AG20443 (cell line): ENCODE measurements at places on chromosomes 11 and 22.

GRCh38 chr11:2314136-2314524 lies 12.3 kb downstream of the TSPAN32 start:
- DNase-seq, result no peak

- no peak for DNase-seq
Measured at GRCh38 chr22:29302681-29303465, 3.6 kb upstream of the GAS2L1 start.

- no peak for DNase-seq
Measured at GRCh38 chr11:94834911-94835593, 66.9 kb downstream of the AMOTL1 start.

DNA sequence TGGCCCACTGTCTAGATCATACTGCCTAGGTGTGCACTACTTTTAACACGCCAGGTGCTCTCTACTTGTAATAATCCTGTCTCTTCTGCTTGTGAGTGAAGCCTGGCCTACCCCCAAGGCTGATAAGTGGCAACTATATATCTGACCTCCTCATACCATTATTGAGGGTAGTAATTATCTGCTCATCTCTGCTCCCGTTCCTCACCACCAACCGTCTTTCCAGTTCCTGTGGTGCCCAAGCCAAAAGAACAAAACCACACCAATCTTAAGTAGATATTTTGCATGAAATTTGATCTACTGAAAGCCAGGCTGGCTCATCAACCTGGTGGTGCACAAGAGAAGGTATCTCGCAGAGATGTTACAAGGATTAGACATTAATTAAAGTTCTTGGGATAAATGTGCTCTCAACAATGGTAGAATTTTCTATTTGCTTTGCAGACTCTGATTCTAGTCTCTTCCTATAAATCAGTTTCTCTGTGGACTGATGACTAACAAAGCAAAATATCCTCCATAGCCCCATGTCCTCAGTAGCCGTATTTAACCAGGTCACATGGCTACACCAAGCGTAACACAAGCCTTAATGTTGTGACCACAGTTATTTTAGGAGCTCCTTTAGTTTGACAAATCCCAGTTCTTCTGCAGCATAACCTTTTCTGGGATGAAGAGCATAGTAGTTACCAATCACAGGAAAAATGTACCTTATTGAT lies 267.2 kb downstream of the NTM start:
- DNase-seq, result peak; percentile 60

DNA sequence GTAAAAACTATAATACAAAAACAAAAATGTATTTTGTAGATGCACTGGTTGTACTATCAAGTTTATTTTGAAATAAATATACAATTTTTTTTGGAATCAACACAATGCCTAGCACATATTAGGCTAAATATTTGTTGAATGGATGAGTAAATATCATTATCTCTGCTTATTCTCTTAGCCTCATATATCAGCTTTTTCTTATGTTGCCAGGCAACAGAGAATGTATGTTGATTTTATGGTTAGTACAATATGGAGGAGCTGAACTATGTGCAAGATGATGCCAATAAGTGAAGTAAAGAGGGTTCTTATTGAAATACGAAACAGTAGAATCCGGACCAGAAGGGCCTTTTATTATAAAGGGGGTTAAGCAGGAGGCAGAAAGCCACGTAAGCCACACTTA lies 94.9 kb downstream of the FAR1 start:
- DNase-seq, result no peak

DNA sequence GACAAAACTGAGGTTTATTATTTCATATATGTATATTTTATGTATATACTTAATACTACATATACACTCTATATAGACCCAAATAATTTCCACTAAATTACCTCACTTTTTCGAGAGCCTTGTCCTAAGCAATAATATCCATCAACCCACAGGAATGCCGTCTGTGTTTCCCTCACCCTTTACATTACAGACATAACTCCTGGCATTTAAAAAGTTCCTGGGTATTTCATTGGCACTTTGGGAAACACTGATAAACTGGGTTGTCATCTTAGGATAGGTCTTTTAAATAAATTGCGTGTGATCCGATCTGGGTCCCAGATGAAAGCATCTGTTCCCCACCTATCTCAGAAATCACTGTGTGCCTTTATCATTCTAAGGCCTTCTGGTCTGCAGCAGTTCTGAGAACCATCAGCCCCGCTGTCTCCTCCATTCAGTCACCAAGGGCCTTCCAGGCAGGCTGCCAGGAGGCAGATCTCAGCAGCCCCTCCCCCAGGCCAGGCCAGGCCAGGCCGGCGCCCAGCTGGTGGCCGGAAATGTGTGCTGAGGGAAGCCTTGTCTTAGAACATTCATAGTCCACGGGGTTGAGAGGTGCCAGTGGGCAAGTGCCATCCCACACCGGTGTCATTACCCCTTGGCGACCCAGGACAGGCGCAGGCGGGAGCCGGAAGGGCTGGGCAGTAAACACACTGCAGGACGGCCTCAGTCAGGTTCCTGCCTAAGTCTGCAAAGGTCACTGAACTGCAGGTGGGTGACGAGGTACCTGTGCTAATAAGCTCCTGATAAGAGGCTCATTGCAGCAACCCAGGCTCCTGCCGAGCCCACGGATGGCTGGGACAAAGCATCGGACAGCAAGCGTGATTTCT lies 3.3 kb downstream of the FGF19 start:
- DNase-seq, result peak; percentile 53

DNA sequence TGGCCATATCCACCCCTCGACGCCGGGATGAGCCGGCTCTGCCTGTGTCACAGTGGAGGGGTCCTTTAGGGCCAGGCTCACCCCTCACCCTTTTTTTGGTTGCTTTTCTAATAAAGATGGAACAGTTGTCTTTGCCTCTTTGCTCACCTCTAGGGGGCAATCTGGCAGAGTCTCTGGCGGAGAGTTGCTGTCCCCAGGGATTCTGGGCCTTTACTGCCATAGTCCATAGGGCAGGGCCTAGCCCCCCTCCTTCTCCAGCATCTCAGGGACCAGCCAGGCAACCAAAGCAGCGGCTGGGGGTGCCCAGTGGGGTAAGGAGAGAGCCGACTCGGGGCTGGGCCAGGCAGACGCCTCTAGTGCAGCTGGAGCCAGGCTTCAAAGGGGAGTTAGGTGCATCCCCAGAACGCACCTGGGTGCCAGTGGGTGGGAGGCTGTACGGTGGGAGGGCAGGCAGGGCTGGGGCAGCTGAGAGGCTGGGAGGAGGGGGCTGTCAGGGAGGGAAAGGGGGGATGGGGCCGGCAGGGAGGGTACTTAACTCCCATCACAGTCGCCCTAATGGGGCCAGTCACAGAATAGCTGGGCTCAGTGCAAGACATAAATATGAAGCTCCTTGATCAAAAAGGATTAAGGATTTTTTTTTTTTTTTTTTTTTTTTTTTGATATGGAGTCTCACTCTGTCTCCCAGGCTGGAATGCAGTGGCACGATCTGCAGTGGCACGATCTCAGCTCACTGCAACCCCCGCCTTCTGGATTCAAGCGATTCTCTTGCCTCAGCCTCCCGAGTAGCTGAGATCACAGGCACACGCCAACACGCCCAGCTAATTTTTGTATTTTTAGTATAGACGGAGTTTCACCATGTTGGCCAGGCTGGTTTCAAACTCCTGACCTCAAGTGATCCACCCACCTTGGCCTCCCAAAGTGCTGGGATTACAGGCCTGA lies 2.5 kb upstream of the SUSD2 start:
- DNase-seq, result no peak

DNA sequence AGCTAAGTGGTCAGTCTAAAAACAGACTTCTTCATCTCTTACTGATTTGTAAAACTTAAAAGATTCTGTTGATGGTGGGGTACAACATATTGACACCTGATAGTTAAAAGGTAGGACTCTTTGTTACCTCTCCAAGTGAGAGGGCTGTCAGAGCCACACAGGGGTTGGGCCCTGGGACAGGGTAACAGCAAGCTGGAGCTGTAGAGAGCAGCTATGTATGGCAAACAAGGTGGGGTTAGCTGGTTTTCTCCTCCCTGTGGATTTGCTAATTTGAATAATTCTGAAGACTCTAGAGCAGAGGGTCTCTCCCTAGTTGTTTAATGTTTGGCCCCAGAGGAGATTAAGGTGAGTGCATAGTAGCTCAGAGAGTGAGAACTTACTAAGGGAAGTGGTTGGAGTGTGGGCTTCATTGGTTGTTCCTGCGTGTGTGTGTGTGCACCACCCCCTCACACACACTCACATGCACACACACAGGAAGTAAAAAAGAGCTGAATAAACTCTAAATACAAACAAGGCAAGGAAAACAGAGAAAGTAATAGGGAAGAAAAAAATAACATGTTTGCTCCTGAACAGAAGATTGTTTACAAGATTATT lies 9.2 kb upstream of the GAS2 start:
- DNase-seq, result no peak

GRCh38 chr11:132254906-132255305 lies 884.5 kb downstream of the NTM start:
- no peak for DNase-seq

GRCh38 chr11:111352935-111353710 lies 26.0 kb downstream of the POU2AF1 start:
- DNase-seq, result no peak

- DNase-seq, result peak; percentile 93
Measured at GRCh38 chr11:8092587-8093424, 11.8 kb downstream of the TUB start.

GRCh38 chr11:58125469-58125868 lies at the start of gene OR9I1:
OR9I1 (minus strand) TSS chr11:58125530; CDS start chr11:58119444, 6,086 bp downstream.
- no peak for DNase-seq

GRCh38 chr11:64642871-64643255 lies 51.8 kb downstream of the SLC22A12 start:
- no peak for DNase-seq

DNA sequence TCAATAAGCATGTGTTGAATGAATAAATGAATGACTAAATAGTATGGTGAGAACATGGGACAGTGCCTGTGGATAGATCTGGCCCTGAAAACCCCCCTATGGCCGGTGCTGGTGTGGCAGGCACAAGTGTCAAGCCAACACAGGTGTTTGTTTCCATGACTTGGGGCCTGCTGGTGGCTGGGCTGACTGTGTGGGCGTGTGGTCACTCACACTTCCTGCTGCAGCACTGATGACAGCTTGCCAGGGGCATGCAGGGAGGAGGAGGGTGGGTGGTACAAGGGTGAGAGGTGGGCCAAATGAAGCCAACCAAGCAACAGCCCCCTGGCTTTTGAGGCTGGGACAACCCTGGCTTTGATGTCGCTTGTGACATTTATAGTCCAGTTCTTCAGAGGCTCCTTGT lies 30.3 kb upstream of the ABCC8 start:
- DNase-seq, result no peak

GRCh38 chr11:65188486-65188885 lies 6.8 kb downstream of the CAPN1 start:
- DNase-seq, result no peak

DNA sequence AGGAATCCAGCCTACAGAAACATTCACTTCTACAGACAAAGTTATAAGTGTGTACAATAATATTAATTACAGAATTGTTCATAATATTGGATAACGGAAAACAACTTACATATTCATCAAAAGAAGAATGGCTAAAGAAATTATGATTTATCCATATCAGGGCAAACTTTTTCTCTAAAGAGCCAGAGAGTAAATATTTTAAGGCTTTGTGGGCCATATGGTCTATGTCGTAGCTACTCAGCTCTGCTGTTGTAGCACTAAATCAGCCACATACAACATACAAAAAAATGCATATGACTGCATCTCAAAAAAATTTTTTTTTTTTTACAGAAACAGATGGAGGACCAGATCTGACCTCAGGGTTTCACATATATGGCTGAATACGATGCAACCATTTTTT lies 96.7 kb upstream of the GALNT18 start:
- DNase-seq, result no peak

DNA sequence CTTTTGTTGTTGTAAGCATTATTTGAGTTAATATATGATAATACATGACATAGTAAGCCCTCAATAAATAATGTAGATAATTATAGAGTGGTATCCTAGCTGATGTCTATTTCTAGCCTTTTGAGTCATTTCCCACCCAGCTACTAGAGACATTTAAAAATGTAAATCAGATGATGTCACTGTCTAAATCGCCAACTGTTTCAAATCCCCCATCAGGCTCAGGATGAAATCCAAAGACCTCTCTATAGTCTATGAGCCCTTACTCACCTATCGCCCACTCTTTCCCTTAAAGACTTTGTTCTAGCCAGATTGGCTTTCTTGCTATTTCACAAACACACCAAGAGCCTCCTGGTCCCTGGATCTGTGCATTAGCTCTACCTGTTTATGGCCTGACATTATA lies 135.4 kb upstream of the PLET1 start:
- no peak for DNase-seq

DNA sequence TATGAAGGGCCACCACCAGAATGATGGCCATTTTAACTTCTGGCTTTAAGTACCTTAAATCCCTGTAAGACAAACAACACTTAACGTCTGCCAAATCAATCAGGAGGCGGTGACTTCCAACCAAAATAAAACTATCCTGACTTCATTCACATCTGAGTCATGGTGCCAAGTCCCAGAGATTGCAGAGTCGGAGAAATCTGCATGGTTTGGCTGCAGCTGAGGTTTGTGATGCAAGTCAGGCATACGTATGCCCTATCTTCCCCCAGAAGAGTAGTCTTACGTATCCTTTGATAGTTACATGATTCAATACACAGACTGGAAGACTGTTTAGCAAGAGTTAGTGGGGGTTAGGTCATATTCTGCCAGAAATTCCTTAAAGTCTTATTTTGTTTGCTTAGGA lies 1.7 kb upstream of the GAB2 start:
- DNase-seq, result peak; percentile 75

GRCh38 chr11:4063348-4063747 lies 31.3 kb upstream of the RRM1 start:
- no peak for DNase-seq

- no peak for DNase-seq
Measured at GRCh38 chr11:35853971-35854370, 89.9 kb upstream of the LDLRAD3 start.

GRCh38 chr11:8294251-8294935 lies 30.7 kb upstream of the LMO1 start:
- DNase-seq, result no peak
